Activated CD4-positive, alpha-beta T cell treated with anti-CD3 and anti-CD28 coated beads, Interleukin-10, Interleukin-2, amounts not matched to agents 100 ng/mL and 50 ng/mL, durations not matched to agents 16 hours and 8 hours (primary cell): ENCODE measurements at places on chromosomes 2 and 18.

GRCh38 chr2:119846021-119846420 lies 86.3 kb downstream of the PTPN4 start:
- DNase-seq = no peak

GRCh38 chr2:15750822-15751329 lies 159.2 kb downstream of the DDX1 start:
- DNase-seq = no peak

- DNase-seq = no peak
Measured at GRCh38 chr2:152292991-152293390, 42.0 kb upstream of the FMNL2 start.

DNA sequence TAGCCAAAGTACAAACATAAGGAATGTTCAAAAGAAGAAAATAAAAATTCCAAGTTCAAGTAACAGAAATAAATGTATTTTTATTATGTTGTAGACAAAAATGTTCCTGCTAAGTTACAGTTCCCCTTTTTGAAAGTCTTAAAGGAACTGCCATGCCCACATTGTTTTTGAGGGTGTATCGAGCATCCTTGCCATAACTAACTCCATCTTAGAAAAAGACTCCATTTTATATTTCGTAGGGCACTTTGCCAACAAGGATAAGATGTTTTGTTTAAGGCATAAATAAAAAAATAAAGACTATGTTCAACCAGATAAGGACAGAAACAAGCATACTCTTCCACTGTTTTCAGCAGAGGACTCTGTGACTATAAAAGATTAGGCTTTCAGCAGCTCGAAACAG lies 67.3 kb downstream of the TMEM237 start:
- DNase-seq = no peak

- DNase-seq = no peak
Measured at GRCh38 chr2:161733025-161733424, 108.8 kb downstream of the SLC4A10 start.

GRCh38 chr2:85434696-85435095 lies 16.2 kb downstream of the SH2D6 start:
- no peak for DNase-seq

- DNase-seq = no peak
Measured at GRCh38 chr2:57617318-57617717, 429.3 kb upstream of the VRK2 start.

DNA sequence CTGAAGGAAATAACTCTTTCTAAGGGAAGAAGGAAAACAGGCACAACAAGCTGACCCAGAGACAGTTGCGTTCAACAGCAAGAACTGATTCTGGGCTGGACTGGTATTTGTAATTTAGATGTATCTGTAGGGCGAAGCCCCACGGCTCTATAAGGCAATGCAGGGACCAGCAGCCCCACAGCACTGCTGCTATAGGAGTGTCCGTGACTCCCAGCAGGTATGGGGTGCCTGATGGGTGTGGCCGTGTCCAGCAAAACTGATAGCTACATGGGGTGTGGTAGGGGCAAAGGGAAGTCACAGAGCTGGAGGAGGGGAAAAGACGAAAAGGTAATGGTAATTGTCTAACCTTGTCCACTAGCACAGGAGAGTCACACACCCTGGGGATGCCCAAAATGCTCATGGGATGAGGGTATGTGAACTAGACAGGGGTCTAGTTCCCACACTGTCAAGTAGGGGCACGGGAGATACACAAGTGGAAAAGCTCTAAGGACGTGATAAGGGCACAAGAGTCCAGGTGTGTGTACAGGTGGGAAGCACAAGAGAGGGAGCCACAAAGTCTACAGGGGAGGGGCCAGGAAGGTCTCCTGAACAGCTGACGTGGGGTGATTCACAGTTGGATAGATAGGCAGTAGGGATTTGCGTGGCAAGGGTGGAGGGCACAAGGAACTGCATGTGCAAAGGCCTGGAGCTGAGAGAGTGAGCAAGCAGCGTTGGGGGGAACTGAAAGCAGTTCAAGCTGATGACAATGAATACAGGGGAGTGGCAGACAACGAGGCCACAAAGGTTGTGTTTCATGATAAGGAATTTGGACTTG lies 48.5 kb upstream of the ASPRV1 start:
- no peak for DNase-seq

DNA sequence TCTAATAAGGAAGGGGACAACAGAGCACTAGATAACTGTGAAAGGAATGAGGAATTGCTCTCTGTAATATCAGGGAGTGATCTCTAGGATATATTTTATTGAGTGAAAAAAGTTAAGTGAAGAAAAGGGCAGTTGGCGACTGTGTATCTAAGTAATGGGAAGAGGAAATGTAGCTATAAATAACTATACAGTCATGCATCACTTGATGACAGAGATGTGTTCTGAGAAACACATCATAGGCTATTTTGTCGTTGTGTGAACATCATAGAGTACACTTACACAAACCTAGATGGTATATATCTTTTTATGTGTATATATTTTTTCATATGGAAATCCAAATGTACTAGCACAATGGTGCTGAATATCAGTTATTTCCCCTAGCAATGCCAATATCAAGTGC lies 329.3 kb downstream of the TXNL1 start:
- no peak for DNase-seq

DNA sequence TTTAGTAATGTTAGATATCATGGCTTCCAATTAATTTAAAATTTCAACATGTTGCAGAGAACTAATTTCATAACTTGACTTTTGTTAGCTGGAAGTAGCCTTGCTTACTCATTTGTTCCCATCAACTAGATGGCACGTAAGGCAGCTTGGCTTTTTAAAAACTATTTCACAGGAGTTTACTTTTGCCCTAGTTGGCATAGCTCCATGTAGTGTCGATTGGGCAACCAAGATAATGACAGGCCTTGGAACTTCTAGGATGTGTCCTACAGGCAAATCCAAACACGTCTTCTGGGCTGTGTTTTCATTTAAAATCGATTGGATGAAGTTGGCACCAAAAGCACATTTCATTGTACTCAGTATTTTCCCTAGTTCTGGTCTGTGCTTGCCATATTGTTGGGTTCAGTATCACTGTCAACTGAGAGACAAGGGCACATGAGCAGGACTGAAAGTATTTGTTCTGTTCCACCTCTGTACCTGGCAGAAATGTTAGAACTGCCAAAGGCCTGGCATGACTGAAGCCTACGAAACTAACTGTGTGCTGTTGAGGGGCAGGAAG lies 29.4 kb downstream of the HADHB start:
- DNase-seq = no peak

GRCh38 chr2:168136392-168136977 lies 110.9 kb downstream of the STK39 start:
- no peak for DNase-seq

GRCh38 chr2:47086571-47086970 lies 68.5 kb downstream of the STPG4 start:
- DNase-seq = no peak

DNA sequence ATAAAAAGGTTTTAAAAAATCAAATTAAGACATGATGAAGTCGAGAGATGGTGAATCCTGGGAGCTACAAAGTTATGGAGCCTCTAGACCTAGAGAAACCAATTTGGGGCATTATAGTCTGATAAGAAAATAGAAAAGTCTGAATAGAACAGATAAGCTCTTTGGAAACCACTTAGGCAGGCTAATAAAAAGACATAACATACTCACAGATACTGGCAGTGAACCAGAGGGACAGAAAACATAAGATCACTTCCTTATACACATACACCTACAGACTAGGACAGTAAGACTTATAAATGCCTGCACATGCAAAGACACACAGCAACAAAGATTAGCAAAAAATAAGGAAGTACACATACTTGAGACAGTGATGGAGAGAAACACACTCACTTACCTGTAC lies 20.0 kb downstream of the SMC6 start:
- DNase-seq = no peak

DNA sequence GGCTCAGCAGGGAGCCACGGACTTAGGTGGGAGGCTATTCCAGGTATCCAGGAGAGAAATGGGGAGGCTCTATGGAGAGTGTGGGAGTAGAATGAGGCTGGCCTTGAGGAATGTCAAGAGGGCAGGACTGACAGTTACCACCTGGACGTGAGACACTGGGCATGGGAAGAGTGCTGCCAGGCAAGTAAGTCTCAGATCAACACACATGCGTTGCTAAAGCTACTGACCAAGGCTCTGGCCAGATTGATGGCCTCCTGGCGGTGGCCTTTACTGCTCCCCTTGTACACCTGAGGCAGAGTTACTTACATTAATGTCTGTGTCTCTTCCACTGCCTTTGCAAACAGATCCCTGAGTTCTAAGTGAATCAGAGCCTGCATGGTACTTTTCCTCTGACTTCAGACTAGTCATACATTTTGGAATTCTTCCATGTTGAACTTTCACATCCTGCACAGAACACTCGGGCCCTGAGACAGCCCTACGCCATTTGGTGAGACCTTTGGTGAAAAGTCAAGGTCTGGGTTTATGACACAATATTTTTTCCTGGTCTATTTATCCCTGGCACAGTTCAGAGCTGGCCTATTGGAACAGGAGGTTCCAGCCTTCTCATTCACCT lies 398.8 kb upstream of the TRIB2 start:
- DNase-seq = no peak

GRCh38 chr18:63022429-63023022 lies 297.0 kb downstream of the BCL2 start:
- DNase-seq = no peak

DNA sequence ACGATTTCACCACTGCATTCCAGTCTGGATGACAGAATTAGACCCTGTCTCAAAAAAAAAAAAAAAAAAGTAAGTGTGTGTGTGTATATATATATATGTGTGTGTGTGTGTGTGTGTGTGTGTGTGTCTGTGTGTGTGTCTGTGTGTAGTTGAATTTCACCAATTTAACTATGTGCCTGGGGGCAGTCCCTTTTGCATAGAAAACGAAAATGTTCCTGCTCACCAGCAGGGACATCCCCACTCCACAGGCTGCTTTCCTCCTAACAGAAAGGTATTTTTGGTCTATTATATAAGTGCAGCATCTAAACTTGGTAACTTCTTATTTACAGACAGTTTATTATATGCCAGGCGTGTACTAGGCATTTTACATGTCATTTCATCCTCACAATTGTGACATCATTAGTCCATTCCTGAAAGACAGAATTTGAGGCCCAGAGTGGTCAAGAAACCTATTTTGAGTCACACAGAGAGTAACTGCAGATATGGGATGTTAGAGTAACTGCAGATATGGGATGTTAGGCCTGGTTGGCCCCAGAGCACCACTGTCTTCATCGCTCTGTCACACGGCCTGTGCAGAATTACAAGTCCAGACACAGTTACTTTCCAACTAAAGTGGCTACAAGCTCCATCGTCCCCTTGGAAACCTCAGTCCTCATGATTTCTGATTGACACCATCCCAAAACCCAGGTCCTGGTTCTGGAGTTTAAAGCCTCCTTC lies 9.3 kb upstream of the TTL start:
- DNase-seq = no peak

- no peak for DNase-seq
Measured at GRCh38 chr2:235938611-235939010, 229.6 kb downstream of the GBX2 start.

- peak; percentile 27 for DNase-seq
Measured at GRCh38 chr18:70293166-70293565, 4.3 kb downstream of the SOCS6 start.

DNA sequence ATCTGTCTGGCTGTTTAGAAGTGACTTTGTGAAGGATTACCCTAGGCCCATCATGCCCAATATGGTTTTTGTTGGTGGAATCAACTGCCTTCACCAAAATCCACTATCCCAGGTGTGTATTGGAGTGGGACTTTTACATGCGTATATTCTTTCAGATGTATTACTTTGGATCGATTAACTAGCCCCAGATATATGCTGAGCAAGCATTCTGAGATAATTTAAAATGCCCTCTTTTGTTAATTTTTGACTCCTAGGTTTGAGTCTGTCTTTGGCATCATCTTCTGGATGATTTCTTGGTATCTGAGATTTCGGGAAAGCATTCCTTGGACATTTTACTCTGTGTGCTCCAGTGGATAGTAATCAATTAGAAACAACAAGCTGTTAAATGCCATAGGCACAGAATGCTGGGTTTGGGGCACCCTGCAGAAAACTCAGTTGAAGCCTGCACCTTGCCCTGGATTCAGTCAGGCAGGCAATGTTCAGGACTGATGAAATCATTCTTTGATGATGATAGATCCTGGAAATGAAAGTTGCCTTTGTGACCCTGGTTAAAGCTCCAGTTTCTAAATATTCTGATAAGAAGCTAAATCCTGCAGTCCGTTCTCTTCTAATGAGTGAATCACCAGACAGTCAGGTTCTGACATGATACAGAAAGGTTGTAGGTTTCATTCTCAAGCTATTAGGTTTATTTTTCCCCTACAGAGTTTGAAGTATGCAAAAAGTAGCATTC lies 1.1 kb downstream of the UGT1A1 start:
- no peak for DNase-seq

DNA sequence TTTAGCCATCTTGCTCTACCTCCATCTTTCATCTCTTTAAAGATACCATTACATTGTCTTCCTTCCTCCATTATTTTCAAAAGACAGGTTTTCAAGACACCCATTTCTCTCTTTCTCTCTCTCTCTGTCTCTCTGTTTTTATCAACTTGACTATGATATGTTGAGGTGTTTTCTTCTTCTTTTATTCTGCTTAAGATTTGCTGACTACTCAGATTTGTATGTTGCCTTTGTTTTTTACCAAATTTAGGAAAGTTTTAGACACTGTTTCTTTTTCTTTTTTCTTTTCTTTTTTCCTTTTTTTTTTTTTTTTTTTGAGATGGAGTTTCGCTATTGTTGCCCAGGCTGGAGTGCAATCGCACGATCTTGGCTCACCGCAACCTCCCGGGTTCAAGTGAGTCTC lies 647.5 kb upstream of the VRK2 start:
- no peak for DNase-seq

DNA sequence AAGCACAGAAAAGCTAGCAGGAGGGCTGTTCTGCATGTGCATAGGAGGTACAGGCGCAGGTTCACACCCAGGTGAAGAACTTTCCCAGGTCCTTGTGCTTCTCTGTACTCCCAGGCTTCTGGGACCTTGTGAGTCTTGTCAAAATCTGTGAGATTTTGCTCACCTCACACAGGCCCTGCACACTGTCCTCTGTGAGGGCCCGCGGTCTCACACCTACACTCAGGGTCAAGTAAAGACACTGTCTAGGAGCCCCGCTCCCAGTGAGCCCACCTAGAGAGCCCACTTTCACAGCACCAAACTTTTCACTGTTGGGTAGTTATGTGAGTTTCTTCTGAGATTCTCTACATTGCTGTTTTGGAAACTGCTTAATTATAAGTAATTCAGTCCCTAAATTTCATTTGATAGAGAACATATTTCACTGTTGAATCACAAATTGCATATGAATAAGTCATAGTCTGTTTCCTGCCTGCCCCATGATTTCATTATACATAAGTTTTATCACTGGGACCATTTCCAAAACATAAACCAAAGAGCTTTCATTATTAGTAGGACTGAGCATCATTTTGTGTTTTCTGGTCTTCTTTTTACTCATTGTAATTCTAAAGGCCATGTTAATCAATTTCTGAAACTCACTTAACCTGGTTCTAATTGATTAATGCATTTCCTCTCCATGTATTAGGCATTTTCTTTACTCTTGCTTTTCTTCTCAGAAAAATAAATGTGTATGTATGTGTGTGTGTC lies 234.2 kb upstream of the SPOPL start:
- DNase-seq = peak; percentile 47
